Stimulated activated naive B cell treated with anti-CD40 and anti-IgM and Interleukin-4, amounts not matched to agents 10 μg/mL and 1 μg/mL and 100 μg/mL, for 72 hours (primary cell): ENCODE measurements at places on chromosomes 7 and 10.

DNA sequence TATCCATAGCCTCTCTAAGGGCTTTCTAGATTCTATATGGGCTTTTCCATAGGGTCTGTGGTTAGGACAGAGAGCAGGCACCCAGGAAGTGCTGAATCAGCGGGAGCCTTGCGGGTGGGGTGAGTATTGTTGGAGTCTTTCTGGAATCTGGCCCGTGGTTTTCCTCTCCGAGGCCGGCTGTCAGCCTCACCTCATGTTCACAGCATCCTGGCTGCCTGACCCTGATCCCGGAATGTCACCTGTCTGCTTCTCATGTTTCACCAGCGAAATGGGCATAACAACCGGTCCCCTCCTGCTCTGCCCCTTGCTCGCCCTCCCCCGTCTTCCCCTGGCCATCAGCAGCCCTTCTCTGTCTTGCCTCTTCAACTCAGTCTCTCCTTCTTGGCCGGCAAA is 36.5 kb downstream of the DDIT4 start:
- peak overlapping the region; percentile 33 for H3K27ac ChIP-seq
- no peaks in the 10 kb centered on the region for H3K36me3 ChIP-seq
- no peaks in the 10 kb centered on the region for H3K27me3 ChIP-seq

- no peak overlapping the region for H3K4me3 ChIP-seq
- no peak overlapping the region for H3K27ac ChIP-seq
- no peaks in the 10 kb centered on the region for H3K36me3 ChIP-seq
- no peak for DNase-seq
- peaks cover 12% of the 10 kb centered on the region for H3K27me3 ChIP-seq
These were observed 188.2 kb downstream of the PTPN20 start for GRCh38 chr10:47099474-47099873.

DNA sequence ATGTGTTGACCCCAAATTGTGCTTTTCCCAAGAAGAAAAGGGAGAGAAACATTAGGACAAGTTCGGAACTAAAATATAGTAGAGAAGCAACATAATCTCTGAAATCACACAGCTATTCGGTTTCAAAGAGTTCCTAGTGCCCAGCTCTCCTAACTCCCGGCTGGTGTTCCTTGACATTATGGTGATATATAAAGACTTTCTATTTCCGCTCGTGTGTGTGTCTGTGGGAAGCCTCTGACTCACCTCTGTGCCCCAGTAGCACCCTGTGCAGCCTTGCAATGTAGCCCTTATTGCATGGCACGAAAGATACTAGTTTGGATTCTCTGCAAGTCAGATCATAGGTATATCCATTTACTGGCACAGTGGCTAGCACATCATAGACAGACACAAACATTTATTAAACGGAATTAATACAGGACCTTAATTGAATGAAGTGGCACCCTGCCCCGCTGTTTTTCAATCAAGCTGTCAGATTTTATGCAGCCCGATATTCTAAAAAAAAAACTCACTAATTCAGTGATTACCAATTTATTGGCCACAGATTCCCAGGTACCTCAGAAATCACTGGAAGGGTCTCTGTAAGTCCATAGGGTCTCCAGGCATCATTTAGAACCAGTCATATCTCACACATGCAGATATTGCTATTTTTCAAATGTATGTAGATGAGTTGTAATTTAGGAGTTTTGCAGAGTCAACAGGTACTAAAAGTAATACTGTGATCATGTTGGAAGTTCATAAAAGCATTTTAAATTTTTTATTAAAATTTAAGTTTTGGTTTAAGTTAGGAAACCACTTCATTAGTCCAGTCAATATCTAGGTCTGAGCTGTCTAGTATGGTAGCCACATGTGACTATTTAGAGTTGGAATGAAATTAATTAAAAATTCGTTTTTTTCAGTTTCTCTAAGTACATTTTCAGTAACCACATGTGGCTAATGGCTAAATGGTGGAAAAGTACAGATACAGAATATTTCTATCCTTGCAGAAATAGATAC is 43.3 kb downstream of the SFTPD start:
- no peak overlapping the region for H3K27ac ChIP-seq
- DNase-seq: no peak
- peaks cover 8% of the 10 kb centered on the region for H3K4me1 ChIP-seq
- peaks cover 52% of the 10 kb centered on the region for H3K27me3 ChIP-seq
- H3K4me3 ChIP-seq: peak overlapping the region; percentile 87

GRCh38 chr7:57425969-57426628 is 23.9 kb upstream of the ZNF716 start:
- no peak overlapping the region for H3K4me3 ChIP-seq
- H3K27ac ChIP-seq: no peak overlapping the region
- no peak for DNase-seq
- H3K4me1 ChIP-seq: no peaks in the 10 kb centered on the region
